ENCODE measurements at places on chromosomes 1 and 21.
A peak's percentile ranks its signal among the peaks of the same experiment; 100 is the strongest.

- no peak overlapping the region for H3K27ac ChIP-seq
- no peak for DNase-seq
- H3K36me3 ChIP-seq, result no peaks in the 10 kb centered on the region
- no peaks in the 10 kb centered on the region for H3K4me1 ChIP-seq
These were observed 76.3 kb downstream of the DRAM2 start for GRCh38 chr1:111063595-111063994.

DNA sequence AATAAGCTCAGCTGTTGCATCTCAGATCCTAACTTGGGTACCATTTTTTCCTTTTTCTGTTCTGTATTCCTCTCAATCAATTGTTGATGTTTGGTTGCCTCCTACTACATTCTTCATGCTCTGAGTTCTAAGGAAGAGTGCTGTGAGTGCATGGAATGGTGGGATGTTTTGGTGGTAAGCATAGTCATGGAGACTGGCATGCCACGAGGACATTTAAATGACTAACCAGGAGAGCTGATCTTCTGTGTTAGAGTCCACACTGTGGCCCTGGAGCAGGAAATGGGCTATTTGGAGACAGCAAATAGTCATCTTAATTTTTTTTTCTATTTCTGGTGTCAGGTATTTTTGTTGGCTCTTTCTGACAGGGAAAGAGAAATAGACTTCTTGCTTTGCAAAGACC is 69.5 kb upstream of the HSD17B7 start:
- DNase-seq, result no peak
- H3K27ac ChIP-seq, result no peak overlapping the region
- H3K27me3 ChIP-seq, result no peaks in the 10 kb centered on the region
- H3K4me3 ChIP-seq, result no peak overlapping the region
- peaks cover 19% of the 10 kb centered on the region for H3K4me1 ChIP-seq

- no peak overlapping the region for H3K27ac ChIP-seq
- DNase-seq, result peak; percentile 55
- H3K4me1 ChIP-seq, result 0 out of 2 replicates have a peak, but pooled peaks cover 6% of the 10 kb centered on the region
- 0 out of 2 replicates have a peak, but pooled peaks cover 4% of the 10 kb centered on the region for H3K27me3 ChIP-seq
These were observed 7.0 kb downstream of the SH2D5 start for GRCh38 chr1:20725189-20726117.

DNA sequence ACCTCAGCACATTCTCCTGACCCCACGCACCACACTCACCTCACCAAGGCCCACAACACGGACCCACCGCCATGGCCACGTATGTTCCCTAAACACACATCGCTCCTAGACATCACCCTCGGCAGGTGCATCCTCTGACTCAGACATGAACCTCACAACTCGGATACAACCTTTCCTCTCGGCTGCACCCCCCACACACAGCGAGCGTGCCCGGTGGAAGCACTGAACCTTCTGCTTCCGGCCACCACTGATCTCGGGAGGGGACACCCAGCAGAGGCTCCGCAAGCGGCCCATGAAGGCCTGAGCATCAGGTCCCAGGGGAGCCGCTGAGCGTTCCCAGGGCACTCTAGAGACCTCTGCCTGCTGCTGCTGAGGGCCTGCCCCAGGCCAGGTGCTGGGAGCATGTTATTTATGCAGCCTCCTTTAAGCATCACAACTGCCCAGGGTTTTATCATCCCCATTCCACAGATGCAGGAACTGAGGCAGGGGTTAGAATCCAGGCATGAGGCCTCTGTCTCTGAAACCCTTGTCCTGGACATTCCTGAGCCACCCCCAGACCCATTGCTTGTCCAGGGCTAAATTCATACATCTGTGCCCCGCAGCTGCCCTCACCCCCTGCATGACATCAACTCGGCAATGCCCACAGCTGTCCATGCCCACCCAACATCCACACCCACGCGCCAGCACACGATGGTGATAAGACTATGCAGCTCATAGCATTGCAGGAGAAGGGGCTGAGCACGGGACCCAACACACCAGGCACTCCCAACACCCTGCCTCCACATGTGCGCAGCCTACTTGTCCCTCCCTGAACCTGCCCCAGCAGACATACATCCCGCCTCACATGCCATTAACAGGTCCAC is 27.0 kb downstream of the SDC3 start:
- H3K36me3 ChIP-seq, result peaks cover 11% of the 10 kb centered on the region
- H3K27ac ChIP-seq, result no peak overlapping the region
- no peaks in the 10 kb centered on the region for H3K27me3 ChIP-seq
- no peak overlapping the region for H3K4me3 ChIP-seq

- DNase-seq, result no peak
- peak overlapping the region; percentile 3 for H3K27ac ChIP-seq
- H3K36me3 ChIP-seq, result peaks cover 3% of the 10 kb centered on the region
- H3K4me1 ChIP-seq, result peaks cover 20% of the 10 kb centered on the region
- no peaks in the 10 kb centered on the region for H3K27me3 ChIP-seq
These were observed 1.7 kb downstream of the ALDH9A1 start for GRCh38 chr1:165696625-165697100.
